ENCODE measurements at places on chromosomes 12 and 14.

- no peak overlapping the region for H3K4me3 ChIP-seq
- no peak overlapping the region for H3K27ac ChIP-seq
Observed at GRCh38 chr12:44852483-44852882, 23.6 kb downstream of the NELL2 start.

DNA sequence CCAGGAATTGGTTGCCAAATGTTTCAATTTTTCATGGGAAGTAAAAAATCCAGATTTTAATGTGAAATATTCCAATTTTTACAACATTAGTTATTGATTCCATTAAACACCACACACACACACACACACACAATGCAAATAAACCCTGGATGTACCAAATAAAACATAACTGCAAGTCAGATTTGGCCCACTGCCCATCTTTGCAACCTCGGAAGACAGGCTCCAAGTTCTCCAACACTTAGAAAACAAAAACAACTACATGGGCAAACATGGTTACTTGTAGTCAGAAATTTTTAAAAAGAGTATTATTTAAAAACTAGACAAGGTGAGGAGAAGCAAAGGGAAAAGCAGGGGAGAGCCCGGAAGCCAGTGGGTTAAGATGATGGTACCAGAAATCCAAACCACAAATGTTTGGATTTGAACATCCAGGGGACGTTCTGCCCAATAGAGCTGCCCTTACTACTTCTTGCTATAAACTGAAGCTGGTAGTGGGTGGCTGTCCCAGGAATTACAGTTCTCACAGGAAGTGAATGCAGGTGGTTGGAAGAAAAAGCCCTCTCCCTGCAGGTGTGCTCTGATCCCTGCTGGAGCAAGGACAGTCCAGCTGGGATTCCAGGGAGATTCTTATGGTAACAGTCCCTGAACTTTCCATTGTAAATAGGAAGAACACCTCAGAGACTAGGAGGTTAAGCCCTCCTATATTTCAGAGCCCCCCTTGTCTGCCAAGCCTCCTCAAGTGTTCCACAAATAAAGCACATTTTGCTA is 111.7 kb downstream of the SLC25A21 start:
- no peak overlapping the region for H3K27ac ChIP-seq
- H3K27me3 ChIP-seq = no peaks in the 10 kb centered on the region
- H3K4me3 ChIP-seq = no peak overlapping the region
- no peaks in the 10 kb centered on the region for H3K36me3 ChIP-seq
- H3K4me1 ChIP-seq = no peaks in the 10 kb centered on the region
- DNase-seq = no peak

DNA sequence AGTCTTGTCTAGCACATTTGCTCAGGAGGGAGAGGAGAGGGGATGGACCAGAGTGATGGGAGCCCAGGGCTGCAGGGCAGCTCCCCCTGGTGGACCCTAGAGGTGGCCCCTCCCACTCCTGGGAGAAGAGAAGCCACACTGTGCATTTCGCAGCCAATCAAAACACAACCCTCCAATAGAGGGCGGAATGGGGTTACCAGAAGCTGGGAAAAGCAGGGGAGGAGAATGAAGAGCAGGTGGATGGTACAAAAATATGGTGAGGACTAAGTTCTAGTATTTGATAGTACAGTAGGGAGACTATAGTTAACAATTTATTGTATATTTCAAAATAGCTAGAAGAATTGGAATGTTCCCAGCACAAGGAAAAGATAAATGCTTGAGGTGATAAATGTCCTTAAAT is 23.6 kb downstream of the VASH1 start:
- H3K4me1 ChIP-seq = peaks cover 9% of the 10 kb centered on the region
- no peak overlapping the region for H3K27ac ChIP-seq
- peak; percentile 27 for DNase-seq
- no peak overlapping the region for H3K4me3 ChIP-seq

GRCh38 chr12:15651371-15651770 is 137.8 kb downstream of the EPS8 start:
- no peaks in the 10 kb centered on the region for H3K27me3 ChIP-seq
- H3K27ac ChIP-seq = no peak overlapping the region

DNA sequence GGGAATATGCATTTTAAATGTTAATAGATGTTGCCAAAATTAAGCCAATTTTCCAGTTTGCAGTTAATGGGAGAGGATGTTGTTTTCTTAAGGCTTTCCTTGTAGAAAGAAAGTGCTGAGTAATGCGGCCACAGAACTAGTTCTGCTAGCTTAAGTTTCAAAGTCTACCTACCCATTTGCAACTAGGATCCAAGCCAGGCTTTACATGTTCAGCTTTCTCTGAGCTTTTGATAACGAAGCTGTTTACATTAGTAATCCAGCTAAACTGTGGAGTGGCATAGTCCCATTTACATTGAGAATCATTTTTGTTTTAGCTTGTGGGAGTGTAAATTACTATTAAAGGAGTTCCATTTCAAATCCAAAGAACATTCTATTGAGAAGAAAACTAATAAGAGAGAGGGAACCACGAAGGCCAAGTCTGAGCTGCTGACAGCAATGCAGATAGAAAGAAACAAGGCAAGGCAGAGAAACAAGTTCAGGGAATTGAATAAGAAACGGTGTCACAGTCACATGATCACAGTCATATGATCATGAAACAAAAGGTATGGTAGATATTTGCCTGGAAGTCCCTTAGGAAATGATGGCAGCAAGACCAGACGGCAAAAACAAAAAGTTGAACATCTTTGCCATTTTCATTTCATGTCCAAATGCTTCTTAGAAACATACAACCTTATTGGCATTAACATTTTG is 274.9 kb downstream of the PAWR start:
- no peak overlapping the region for H3K4me3 ChIP-seq
- no peaks in the 10 kb centered on the region for H3K27me3 ChIP-seq
- no peak overlapping the region for H3K27ac ChIP-seq
- DNase-seq = no peak
- H3K4me1 ChIP-seq = no peaks in the 10 kb centered on the region
- H3K36me3 ChIP-seq = no peaks in the 10 kb centered on the region

DNA sequence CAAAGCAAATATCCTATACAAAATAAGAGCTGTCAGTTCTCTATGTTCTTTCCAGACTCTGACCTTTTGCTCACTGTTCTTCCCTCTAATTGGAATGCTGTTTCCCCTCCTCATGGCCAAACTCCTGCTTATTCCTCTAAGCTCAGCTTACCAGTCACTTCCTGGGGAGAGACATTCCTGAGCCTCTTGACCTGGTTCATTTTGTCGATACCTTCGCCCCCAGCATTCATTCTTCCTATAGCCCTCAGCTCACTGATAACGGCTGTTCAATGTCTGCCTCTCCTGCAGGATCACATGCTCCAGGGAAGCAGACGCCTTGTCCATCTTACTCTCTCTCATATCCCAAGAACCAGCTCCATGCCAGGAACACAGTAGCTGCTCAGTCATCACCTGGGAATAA is 431.0 kb downstream of the MED13L start:
- H3K36me3 ChIP-seq = no peaks in the 10 kb centered on the region
- H3K4me1 ChIP-seq = no peaks in the 10 kb centered on the region
- no peak overlapping the region for H3K27ac ChIP-seq
- H3K27me3 ChIP-seq = no peaks in the 10 kb centered on the region
- DNase-seq = no peak

- no peaks in the 10 kb centered on the region for H3K4me1 ChIP-seq
- no peaks in the 10 kb centered on the region for H3K27me3 ChIP-seq
- no peak overlapping the region for H3K27ac ChIP-seq
- no peak for DNase-seq
Observed at GRCh38 chr14:65453807-65454480, 41.4 kb downstream of the FUT8 start.

DNA sequence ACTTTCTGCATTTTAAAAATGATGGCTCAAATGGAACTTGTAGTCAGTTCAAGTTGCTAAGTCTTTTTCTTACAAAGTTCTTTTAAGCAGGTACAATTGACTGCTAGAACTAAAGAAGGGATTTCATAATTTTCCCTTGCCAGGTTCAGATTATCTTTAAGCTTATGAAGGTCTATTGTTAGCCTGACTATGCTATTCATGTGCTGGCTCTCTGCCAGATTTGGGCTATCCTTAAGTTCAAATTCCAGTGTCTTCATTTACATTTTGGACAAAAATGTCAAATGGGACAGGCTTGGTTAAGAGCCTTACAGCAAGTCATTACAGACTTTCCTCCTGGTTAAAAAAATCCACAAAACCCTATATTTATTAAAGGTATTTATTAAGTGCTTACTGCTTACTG is 42.3 kb downstream of the INSM2 start:
- DNase-seq = no peak
- no peaks in the 10 kb centered on the region for H3K27me3 ChIP-seq
- H3K27ac ChIP-seq = no peak overlapping the region
- H3K36me3 ChIP-seq = no peaks in the 10 kb centered on the region
- no peaks in the 10 kb centered on the region for H3K4me1 ChIP-seq
- no peak overlapping the region for H3K4me3 ChIP-seq

All from CD8-positive, alpha-beta memory T cell (primary cell).